ENCODE measurements at places on chromosomes 5 and 9.
A peak's percentile ranks its signal among the peaks of the same experiment; 100 is the strongest.

DNA sequence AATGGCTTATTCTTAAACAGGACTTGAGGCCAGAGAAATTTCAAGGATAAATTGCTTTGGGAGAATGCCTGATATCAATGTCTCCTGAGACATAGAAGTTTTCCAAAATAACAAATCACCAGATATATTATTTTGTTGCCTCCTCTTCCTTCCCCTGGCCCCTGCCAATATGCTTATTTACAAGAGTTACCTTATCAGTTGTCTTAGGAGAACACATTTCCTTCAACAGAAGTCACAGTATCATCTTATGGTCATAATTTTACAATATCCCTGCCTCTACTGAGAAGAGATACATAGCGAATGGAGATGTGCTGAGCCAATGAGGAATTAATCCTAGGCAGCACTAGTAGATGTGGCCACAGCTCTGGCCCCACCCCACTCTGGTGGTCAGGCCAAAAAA lies 43.1 kb downstream of the TMEM252 start:
- DNase-seq = no peak

GRCh38 chr9:137162505-137163364 lies 7.1 kb downstream of the LRRC26 start:
- no peak for DNase-seq

DNA sequence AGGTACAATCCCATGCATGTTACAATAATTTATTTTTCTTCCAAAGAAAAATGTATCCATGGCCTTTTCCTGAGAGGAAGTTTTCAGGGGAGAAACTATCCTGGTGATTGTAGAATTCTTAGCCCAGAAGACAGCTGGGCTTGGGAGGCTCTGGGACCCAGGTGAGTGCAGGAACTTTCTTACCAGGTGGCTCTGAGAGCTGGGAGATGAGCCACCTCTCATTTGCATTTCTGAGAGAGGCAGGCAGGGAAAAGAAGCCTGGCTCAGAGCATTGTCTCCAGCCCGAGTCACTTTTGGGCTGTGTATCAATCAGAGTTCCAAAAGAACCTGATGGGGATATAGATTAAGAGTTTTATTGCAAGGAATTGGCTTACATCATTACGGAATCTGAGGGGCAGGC lies 52.7 kb downstream of the ALG2 start:
- DNase-seq = no peak

- no peak for DNase-seq
Measured at GRCh38 chr9:121567500-121568342, 68.1 kb upstream of the GGTA1 start.

GRCh38 chr5:88886252-88886651 lies 3.3 kb upstream of the MEF2C start:
- no peak for DNase-seq

GRCh38 chr5:173535166-173535975 lies 81.1 kb downstream of the BOD1 start:
- peak; percentile 7 for DNase-seq

DNA sequence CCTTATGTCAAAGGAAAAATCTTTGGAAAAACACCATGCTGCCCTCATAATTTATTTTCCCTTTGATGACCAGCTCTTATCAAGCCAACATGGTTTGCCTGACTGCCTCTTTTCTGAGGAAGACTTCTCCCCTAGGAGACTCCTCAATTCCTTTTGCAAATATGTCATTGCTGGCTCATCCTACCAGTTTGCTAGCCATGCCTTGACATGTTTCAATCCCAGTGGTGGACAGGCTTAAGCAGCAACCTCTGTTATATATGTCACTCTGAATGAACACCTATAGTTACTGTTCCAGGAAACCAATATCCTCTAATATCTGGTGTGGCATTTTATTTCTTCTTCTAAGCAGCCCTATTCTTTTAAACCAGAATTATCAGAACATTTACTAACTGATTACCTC lies 615.8 kb downstream of the HTR1A start:
- DNase-seq = no peak

GRCh38 chr5:115392611-115393010 lies 96.2 kb upstream of the CCDC112 start:
- no peak for DNase-seq

DNA sequence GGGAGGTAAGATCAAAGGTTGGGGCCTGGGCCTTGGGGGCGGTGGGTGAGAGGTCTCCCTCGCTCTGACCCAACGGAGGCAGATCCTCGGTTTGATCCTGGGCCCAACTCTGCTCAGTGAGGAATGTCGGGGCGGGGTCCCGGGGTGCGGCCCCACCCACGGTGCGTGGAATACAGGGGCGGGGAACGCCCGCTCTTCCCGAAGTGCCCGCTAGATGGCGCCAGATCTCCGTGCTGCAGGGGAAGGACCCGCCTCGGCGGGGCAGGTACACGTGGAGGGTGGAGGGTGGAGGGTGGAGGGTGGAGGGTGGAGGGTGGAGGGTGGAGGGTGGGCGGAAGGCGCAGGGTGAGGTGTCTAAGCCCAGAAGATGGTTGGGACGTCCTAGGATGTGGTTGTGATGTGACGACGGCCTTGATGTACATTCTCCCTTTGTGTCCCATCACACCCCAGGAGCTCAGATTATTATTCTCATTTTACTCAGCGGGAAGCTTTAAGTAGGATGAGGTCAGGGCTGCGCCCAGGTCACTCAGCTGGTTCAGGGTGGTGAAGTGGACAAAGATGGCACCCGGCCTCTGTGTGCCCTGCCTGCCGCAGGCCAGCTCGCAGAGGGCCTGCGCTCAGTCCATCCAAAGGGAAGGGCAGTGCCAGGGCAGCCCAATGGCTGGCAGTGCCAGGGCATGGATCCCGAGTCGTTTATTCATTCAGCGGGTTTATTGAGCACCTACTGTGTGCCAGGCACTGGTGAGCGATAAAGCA lies 9.4 kb upstream of the RPS14 start:
- DNase-seq = peak; percentile 50

DNA sequence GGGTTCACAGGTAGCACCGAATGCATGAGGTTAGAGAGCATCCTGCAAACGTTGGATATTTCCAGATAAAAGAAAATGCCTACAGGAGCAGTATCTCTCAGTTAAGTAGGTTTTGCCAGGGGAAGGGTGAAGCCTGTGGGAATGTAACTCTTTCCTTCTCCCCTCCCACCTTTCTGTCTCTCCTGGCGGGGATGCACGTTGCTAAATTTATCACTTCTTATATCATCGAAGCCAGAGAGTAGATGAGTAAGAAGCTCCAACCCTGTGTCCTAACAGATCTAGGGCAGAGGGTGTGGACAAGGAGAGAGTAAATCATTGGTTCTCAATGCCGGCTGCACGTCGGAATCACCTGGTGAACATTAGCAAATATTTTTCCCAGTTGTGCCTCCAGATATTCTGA lies 457.5 kb downstream of the ENC1 start:
- DNase-seq = no peak

DNA sequence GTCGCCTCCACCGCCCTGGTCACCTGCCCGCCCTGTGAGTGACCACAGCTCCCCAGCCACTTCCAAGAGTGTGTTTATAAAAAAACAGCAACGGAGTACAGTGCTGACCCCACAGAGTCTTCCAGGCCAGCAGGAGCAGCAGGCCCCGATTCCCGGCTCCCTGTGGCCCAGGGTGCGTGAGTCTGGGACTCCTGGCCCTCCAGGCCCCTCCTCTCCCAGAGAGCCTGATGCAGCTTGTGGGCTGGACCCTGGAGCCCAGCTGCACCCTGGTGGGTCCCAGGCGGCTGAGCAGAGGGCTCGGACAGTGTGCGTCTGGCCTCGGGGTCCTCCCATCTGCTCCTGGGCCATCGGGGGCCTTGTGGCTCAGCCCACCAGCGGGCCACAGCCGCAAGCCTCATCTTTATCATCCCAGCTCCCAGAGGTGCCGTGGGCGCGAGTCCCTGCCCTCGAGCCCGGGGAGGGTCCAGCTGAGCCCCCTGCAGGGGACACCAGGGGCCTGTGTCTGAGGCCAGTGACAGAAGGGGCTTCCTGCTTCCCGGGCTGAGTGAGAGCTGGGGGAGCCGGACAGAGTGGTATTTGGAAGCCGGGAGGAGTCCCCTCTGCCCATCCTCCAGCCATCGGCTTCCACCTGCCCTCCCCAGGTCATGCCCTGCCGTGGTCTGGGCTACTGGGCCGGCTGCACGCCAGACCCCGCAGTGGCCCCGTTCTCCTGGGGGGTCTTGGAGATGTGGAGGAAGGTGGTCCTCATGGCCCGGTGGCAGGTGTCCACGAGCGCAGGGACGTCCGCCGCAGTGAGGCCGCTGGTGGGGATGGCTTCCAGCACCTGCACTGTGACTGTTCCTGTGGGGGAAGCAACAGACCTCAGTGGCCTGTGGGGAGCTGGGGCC lies 10.6 kb downstream of the EGFL7 start:
- DNase-seq = no peak
